Urinary bladder (tissue), 4 donors: ENCODE measurements at places on chromosomes 5 and 9. TPM values are rescaled to one million over a fixed set of nuclear protein-coding genes. Genes with fewer than 3 reads are reported as not detected.

Gene PURA
- 34.5 TPM for total RNA-seq

Gene TMOD1
- 9.3 TPM for total RNA-seq

Gene JAK2
- total RNA-seq = 52.1 TPM

Gene P4HA2
- 102 TPM for total RNA-seq

Gene WNK2
- total RNA-seq = 4.8 TPM

Gene PCDHGC4
- total RNA-seq = 6.8 TPM

Gene PTPN3
- total RNA-seq = 4.2 TPM

Gene IFNA2
- not detected for total RNA-seq

Gene SLC25A2
- total RNA-seq = 0.69 TPM

Gene CYLC2
- not detected for total RNA-seq

Gene HSPB3
- total RNA-seq = 12.4 TPM

Gene PALM2AKAP2
- 15.6 TPM for total RNA-seq

Gene RXRA
- total RNA-seq = 19.7 TPM

Gene FOXI1
- not detected for total RNA-seq

Gene SPATA31C1
- 0.16 TPM for total RNA-seq

Gene TMEM252
- total RNA-seq = not detected
